ENCODE measurements at places on chromosomes 7 and 10.

DNA sequence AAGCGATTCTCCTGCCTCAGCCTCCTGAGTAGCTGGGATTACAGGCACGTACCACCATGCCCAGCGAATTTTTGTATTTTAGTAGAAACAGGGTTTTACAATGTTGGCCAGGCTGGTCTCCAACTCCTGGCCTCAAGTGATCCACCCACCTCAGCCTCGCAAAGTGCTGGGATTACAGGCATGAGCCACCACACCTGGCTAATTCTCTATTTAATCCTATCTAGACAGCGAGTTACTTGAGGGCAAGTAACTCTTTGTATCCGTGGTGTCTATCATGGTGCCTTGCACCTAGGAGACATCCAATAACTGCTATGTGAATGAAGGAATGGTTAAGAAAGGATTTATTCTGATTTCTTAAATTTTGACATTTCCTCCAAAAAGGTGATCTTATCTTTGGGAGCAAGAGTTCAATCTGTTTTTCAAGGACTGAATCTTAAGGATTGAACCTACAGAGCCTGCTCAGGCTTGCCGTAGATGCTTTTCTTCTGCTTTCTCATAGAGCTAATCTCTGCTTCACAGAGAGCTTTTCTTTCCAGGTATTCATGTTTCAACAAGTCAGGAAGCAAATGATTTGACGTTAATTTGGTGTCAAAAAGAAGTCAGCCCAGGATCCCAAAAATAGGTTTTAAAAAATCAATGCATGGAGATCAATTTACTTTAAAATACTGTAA is 101.6 kb downstream of the CUL2 start:
- no peak for DNase-seq

DNA sequence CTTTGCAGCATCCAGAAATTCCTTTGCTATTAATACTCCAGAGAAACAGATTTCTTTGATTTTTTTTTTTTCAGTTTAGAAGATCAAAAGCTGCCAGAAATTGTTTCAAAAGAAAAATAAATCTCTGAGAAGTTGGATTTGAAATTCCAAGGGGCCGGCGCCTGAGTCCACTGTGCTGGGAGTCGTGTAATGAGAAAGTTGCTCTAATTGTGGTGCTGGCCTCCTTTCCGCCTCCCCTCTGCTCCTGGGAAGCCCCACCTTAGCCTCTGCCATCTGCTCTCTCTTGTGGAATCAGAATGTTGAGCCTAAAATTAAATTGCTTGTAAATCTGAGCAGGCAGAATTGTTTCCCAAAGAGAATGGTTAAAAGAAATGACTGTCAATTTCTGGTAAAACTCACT is 93.3 kb downstream of the EMX2 start:
- no peak for DNase-seq

GRCh38 chr10:130497056-130498010 is 361.1 kb downstream of the GLRX3 start:
- no peak for DNase-seq

DNA sequence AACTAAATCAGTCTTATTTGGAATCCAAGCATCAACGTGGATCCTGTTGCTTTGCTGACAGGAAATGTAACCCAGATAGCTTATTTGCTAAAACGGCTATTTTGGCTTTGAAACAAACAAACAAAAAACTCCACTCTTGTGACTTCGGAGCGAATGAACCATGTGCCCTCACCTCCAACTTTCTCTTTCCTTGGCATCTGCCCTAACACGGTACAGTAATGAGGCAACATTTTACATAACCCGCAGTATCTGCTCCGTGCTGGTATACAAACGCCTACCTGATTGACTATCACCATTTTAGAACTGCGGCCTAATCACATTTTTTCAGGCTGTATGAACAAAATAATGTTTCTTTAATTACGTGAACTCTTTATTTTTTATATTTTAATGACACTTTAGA is 37.5 kb upstream of the ARID5B start:
- DNase-seq = no peak

DNA sequence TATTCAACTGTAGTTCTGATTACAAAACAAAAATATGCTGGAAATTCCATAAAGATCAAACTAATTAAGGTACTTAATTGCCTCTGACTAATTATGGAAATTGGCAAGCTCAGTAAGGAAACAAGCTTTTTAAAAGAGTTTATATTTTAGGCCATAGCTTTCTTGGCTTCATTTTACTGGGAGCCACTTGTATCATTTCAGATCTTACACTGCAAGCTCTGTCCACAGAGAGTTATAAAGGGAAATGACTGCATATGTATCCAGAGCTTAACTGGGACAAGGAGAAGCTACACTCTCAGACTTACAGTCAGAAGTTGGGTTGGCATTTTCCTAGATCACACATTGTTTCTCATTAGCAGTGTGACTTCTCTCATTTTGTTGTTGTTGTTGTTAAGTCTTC is 92.4 kb downstream of the LRRN3 start:
- DNase-seq = no peak

DNA sequence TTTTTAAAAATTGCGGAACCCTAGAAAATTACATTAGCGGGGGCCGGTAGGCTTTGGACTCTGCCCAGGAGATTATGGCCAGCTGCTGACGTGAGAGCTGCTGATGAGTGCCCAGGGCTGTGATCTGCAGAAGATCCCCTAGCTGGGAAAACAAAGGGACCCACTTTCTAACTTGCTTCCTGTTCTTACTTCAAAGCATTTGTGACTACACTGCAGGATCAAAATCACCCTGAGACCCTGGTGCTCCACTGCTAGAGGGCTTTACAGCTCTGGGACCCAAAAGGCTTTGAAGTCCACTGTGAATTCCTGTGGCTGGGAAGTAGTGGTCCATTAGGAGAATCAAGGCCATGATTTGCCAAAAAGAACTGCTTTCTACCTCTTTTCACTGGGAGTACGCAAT is 499.4 kb upstream of the AKR1E2 start:
- DNase-seq = no peak

DNA sequence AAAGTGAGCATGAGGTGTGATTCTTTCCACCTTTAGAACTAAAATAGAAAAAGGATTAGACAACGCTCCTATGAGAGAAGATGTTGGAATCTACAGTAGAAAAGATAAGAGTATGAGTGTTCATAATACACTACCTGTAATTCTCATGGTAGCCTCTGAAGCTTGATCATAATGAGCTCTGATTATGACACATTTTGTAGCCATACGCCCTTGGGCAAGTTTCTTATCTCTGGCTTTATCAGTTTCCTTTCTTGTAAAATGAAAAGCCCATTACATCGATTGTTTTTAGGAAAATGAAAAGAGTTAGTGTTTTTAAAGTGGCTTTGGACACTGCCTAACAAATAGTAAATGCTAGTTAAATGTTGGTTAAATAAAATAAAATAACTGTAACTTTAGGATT is 22.4 kb upstream of the PRSS58 start:
- no peak for DNase-seq
